ENCODE measurements at places on chromosomes 16 and 17. TPM values are rescaled to one million over a fixed set of nuclear protein-coding genes. Genes with fewer than 3 reads are reported as not detected.

The CCL5 gene
- total RNA-seq, result not detected

The RPTOR gene
- 19.6 TPM for total RNA-seq

The LYZL6 gene
- not detected for total RNA-seq

The MPV17L gene
- total RNA-seq, result 0.39 TPM

The B9D1 gene
- 39.7 TPM for total RNA-seq

The FAM117A gene
- total RNA-seq, result 6.9 TPM

The ZNF385C gene
- not detected for total RNA-seq

The TMIGD1 gene
- total RNA-seq, result not detected

The TP53TG3B gene
- total RNA-seq, result not detected

The CLEC18C gene
- total RNA-seq, result not detected

The CCDC200 gene
- total RNA-seq, result not detected

The PARD6A gene
- total RNA-seq, result 6.1 TPM

The GJD3 gene
- 0.35 TPM for total RNA-seq

The NPIPB8 gene
- not detected for total RNA-seq

The CYBA gene
- total RNA-seq, result 20.8 TPM

The MMP25 gene
- 0.13 TPM for total RNA-seq

The OR1F1 gene
- total RNA-seq, result 0.13 TPM

The C16orf96 gene
- total RNA-seq, result not detected

The CCL8 gene
- total RNA-seq, result not detected

The KRTAP4-3 gene
- total RNA-seq, result not detected

The CES1 gene
- 0.13 TPM for total RNA-seq
